Endothelial cell of coronary artery (primary cell): ENCODE measurements at places on chromosomes 12 and 14. TPM values are rescaled to one million over a fixed set of nuclear protein-coding genes. Genes with fewer than 3 reads are reported as not detected.

ZC2HC1C gene
- total RNA-seq, result 0.90 and 0.94 TPM in 2 replicates

PAPLN gene
- 1.5 and 2.7 TPM in 2 replicates for total RNA-seq

JAG2 gene
- 96.3 and 97.8 TPM in 2 replicates for total RNA-seq

CELA1 gene
- not detected in 2 replicates for total RNA-seq

RXYLT1 gene
- total RNA-seq, result 7.9 and 9.7 TPM in 2 replicates

CTDSP2 gene
- 44.5 and 59.1 TPM in 2 replicates for total RNA-seq

BMAL2 gene
- 40.6 and 40.8 TPM in 2 replicates for total RNA-seq

IQSEC3 gene
- not detected in 2 replicates for total RNA-seq

VWF gene
- total RNA-seq, result 1,197 and 1,224 TPM in 2 replicates

PTPRQ gene
- 0.28 TPM in 1 of 2 replicates, not detected in the other for total RNA-seq
